ENCODE measurements at places on chromosomes 13 and 19.
A peak's percentile ranks its signal among the peaks of the same experiment; 100 is the strongest.

GRCh38 chr13:29852472-29853054 is 2.1 kb upstream of the UBL3 start:
- no peak for DNase-seq

DNA sequence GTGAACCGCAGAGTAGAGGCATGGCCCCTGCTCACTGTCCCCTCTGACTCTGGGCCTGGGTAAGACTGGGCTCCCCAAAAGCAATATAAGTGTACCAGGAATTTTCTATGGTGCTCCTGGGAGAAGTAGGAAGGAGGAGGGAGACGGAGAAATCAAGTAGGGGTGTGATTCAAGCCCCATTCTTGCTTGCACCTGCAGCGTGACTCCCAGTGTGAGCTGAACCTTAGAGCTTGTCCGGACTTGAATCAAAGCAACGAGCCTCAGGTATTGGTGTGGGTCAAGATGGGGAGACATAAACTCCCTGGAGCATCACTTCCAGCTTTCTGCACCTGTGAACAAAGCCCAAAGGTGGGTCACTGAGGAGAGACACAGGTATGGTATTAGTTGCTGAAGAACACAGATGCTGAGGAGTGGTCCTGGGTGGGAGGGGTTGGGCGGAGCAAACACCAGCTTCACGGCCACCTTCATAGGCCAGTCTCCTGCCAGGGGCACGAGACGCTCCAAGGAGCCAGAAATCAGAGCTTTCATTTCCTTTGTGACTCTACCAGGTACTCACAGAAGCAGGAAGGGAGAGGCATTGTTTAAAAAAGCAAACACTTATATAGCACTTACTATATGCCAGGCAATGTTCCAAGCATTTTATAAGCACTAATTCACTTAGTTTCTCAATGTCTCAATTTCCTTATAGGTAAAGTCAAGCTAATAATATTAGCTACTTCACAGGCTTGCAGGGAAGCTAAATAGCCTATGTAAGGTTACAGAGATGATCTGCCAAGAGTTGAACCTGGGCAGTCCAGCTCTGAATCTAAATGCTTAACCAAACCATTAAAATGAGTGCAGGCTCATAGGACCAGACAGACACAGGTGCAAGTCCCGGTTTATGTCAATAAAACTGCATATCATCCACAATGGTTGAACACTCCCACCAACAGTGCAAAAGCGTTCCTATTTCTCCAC is 775.3 kb downstream of the UQCRFS1 start:
- no peak for DNase-seq

GRCh38 chr13:46401432-46401831 is 14.4 kb upstream of the RUBCNL start:
- DNase-seq: no peak

DNA sequence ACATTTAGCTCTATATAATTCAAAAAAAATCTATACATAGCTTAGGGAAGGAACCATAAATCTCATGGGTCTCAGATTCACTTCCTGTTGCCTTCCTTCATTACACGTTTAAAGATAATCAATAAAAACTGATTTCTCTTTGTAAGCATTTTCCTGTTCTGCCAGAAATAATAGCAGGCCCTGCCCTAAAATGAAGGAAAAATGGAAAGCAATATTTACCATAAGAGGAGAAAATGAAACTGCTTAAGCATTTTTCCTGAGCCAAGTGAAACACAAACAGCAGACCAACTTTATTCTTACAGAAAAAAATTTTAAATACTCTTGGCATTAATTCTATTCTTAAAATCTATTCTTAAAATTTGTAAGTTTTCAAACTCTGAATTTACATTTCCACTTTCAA is 4.0 kb downstream of the LHFPL6 start:
- DNase-seq: no peak

GRCh38 chr13:72864142-72865011 is 82.4 kb downstream of the PIBF1 start:
- DNase-seq: no peak

- no peak for DNase-seq
Observed at GRCh38 chr13:113534236-113534860, 43.8 kb upstream of the DCUN1D2 start.

- no peak for DNase-seq
Observed at GRCh38 chr19:53772943-53773342, 51.2 kb downstream of the NLRP12 start.

- no peak for DNase-seq
Observed at GRCh38 chr19:58434217-58434616, 5.7 kb downstream of the ZNF132 start.

DNA sequence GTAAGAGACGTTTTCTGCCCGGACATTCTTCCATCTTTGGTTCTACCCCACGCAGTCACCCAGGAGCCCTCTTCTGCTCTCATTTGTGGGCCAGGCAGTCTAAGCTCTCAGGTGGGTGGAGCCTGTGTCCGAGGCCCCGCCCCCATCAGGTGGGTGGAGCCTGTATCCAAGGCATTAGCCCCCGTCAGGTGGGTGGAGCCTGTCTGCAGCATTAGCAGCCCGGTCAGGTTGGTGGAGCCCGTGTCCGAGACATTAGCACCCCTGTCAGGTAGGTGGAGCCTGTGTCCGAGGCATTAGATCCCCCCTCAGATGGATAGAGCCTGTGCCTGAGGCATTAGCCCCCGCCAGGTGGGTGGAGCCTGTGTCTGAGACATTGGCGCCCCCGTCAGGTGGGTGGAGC is 45.5 kb upstream of the C13orf46 start:
- DNase-seq: no peak

DNA sequence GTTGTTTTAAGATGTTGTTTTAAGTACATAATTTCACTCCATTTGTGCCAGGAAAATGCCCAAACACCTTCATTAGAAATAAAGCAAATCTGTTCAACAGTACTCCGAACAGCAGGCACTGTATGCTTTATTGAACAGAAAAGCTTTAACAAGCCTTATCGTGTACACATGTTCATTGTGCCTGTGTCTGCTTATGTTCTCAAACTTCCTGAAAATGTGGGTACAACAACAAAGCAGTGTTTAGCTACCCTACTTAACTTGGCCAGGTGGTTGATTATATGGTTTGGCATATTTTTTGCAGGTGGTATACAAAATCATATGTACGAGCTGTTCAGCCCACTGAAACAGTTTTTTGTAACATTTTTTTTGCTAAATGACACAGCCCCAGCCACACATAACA is 718.0 kb downstream of the DACH1 start:
- DNase-seq: peak; percentile 7

DNA sequence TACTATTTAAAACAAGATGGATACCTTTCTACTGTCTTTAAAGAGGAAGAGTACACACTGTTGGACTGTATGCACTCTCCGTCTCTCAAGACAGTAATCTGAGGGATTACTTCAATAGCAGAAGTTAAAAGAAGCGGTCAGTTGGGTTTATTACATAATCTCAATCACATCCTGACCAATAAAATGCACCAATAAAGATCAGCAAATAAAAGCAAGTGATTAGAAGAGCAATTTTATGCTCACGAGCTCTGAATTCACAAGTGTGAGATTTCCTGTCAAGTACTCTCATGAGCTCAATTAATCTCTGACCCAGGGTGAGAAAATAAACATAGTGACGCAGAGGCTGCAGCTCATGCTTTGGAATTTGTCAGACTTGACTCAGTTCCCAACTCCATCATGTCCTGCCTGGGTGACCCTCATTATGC is 12.2 kb downstream of the ABCC4 start:
- no peak for DNase-seq

DNA sequence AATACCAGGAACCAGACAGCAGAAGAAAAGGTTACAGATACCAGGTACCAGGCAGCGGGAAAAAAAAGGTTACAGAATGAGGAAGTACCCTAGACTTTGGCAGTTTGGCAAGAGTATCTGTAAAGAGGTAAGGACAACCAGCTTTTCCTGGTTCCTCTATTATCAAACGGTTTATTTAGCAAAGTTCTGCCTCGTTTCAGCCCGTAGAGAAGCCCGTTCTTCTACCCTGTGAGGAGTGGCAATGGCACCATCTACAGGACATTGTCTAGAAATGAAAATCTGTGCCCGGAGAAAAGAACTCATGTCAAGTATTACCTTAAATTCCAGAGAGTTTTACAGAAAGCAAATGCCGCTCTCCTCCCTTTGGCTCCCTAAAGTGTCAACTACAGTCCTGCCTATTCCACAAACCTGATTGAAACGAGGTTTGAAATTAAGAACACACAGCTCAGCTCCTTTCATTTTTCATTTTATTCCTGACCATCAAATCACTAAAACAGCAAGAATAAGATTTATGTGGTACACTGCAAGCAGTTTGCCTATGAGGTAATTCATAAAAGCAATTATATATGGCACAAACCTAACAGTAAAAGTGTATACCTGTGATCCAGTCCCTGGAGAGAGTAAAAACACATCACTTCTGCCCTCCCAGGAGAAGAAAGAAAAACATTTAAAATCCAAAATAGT is 226.3 kb downstream of the SLC7A1 start:
- peak; percentile 2 for DNase-seq

DNA sequence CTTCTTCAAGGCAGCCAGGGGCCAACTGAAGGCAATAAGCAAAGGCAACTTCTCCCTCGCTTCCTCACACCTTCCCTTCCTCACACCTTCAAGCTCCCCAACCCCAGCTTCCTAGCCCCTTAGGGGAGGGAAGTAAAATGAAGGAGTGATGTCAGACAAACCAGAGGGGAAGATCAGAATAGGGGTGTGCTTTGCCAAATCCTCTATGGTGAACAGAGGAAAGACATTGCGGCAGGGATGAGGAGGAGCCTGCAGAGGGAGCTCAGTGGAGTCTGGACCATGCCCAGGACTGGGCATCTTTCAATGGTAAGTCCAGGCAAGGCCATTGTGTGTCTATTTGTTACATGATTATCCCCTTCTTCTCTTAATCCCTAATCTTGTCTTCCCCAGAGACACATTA is 164.0 kb downstream of the TSHZ3 start:
- no peak for DNase-seq

GRCh38 chr19:54137699-54138488 is at the start of gene CNOT3:
CNOT3 (plus strand) TSS chr19:54137762; CDS start chr19:54142979, 5,217 bp downstream.
- no peak for DNase-seq

DNA sequence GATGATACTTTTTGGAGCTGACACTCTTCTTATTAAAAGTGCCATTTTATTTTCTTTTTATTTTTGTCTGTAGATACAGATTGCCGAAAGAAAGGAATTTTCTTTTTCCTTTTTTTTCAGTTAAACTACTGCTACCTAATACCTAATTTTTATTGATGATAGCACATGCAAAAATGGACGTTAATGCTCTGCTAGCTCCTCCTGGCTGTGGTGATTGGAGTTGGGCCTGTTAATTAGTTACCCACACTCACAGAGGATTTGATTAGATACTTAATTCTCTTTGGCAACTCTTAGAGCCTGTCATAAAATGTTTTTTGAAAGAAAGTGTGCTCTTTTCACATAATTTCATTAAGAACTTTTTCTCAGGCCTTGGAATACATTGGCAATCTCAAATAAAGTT is 366.8 kb downstream of the DCT start:
- DNase-seq: no peak

DNA sequence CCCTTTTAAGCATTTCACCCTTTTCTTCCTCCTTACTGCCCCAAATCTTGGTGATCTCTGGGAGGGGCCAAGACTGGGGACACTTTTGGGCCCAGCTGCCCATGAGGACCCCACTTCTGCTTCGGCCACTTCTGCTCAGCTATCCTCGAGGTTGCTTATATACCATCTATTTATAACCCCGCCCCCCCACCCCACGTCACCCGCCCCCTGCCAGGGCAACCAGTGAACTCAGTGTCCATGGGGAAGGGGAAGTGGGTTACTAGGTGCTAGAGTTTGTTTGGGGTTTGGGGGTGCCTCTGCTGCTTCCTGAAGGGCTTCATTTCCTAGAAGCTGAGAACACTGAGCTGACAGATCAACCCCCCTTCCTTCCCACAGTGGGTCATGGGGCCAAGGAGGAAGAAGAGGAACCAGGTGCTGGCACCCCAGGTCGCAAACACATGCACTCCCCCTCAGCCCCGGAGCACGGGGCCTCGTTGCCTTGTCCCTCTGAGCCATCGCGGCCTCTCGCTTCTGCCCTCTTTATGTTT is 6.1 kb upstream of the ADGRE5 start:
- no peak for DNase-seq

DNA sequence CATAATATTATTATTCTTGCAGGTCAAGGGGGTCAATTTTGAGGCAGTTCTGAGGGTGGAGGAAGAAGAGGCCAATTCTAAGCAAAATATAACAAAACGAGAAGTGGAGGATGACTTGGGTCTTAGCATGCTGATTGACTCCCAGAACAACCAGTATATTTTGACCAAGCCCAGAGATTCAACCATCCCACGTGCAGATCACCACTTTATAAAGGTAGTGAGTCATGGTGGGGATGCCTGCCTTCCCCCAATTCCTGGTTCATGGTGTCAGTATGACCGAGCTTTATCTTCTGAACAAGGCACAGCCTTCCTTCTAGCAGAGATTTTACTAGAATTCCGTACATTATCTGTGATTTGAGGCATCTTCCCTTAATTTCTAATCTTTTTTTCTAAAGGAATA is 9.4 kb upstream of the DCUN1D2 start:
- DNase-seq: no peak

DNA sequence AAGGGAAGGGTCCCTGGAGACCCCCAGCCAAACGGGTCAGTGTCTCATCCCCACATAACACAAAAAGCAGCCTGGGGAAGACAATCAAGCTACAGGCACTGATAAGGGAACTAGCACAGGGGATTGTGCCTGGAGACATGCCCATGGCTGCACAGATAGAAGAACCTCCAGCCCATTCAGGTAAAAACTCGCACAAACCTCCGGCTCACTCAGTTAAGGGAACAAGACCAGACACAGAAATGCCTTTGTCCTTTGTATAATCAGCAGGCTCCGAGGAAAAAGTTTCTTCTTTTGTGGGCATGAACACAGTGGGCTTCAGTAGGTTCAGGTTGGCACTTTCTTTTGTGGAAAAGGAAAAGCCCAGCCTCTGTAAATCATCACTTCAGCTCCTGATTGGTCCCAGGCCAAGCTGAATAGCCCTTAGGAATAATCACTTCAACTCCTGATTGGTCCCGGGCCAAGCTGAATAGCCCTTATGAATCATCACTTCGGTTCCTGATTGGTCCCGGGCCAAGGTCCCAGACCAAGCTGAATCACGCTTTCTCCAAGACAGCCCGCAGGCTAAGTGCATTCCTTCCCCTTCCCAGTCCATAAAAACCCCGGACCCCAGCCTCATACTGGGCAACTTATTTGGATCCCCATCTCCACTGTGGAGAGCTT is 5.0 kb upstream of the ZNF230 start:
- DNase-seq: no peak

DNA sequence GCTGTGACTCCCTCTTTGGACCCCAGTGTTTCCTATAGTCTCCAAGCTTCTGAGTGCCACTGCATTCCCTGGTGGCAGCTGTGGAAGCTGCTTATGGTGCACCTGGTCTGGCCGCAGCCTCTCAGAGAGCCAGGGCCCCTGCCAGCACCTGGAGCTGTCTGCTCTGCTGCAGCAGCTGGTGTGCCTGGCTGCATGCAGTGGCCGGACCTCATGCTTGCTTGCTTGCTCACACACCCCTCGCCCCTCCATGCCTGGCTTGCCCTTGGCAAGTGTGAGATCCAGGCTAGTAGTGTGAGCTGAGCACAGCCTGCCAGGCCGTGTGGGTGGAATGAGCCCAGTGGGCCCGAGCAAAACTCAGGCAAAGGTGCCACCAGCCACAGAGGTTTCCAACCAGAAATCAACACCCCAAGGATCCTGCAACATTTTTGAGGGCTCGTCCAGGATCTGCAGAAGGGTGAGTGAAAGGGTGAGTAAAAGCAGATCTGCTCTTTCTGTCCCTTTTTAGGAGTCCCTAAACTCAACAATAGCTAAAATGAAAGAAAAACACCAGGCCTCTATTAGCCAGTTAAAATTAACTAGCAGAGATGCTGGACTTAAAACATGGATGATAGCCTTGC is 7.6 kb upstream of the MLLT1 start:
- no peak for DNase-seq
